ENCODE measurements at places on chromosomes 11 and 22. TPM values are rescaled to one million over a fixed set of nuclear protein-coding genes. Genes with fewer than 3 reads are reported as not detected.

CARD16 gene
- 6.0 TPM for total RNA-seq

DNA sequence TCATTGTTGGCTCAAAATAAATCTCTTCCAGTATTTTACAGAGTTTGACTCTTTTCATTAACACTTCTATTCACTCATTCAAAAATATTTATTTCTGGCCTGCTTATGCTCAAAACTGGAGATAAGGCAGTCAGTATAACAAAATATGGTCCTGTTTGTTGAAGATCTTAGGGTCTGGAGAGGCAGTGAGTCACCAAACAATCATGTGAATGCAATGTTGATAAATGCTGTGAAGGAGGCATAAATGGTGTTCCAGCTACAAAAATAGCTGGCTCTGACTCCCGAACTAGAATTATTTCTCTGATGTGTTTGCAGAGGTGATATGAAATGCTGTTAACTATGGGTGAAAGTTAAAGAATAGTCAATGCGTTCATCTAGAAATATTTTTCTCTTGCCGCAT, 390.6 kb downstream of the AASDHPPT start:
- no peak overlapping the region for H3K4me3 ChIP-seq
- peaks cover 47% of the 10 kb centered on the region for H3K4me1 ChIP-seq
- H3K27ac ChIP-seq = peak overlapping the region; percentile 23
- H3K36me3 ChIP-seq = no peaks in the 10 kb centered on the region

GRCh38 chr11:14645015-14645912, 1.7 kb downstream of the PDE3B start:
- peaks cover 19% of the 10 kb centered on the region for H3K4me1 ChIP-seq
- H3K4me3 ChIP-seq = peak overlapping the region; percentile 88
- H3K27ac ChIP-seq = peak overlapping the region; percentile 95
- no peaks in the 10 kb centered on the region for H3K36me3 ChIP-seq
- H3K27me3 ChIP-seq = no peaks in the 10 kb centered on the region

DNA sequence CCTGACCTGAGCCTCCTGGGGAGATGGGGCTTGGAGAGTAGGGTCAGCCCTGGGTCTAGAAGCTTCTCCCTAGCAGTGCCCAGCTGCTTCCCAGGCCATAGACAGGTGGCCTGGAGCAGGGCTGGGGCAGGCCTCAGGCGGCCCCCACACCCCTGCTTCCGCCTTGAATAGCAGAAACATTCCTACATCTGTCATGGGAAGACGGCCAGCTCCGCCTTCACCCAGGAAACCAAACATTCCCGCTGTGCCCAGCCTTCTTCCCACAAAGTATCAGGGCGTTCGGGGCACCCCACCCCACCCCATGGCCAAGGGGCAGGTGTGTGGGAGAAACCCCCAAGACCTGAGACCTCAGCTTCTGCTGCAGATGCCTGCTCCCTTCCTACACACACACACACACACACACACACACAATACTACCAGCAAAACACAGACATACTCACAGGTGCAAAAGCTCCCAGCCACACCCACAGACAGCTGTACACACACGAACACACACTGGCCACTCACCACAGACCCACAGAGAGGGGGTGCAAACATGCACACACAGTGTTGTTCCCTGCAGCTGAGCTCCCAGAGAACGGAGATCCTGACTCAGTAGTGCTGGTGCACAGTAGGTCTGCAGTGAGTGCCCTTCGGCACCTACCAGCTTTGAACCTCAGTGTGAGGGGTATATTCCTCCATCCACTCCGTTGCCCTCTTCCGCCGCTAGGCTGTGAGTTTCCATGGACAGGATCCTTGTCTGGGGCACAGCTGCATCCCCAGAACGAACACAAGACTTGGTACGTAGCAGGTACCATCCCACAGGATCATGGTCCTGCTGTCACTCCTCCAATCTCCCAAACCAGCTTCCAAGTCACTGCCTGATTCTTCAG, 37.4 kb downstream of the PDGFB start:
- no peak overlapping the region for H3K4me3 ChIP-seq
- H3K4me1 ChIP-seq = peaks cover 27% of the 10 kb centered on the region
- peak; percentile 90 for DNase-seq
- H3K36me3 ChIP-seq = no peaks in the 10 kb centered on the region

OR5M10 gene
- not detected for total RNA-seq

KIF18A gene
- 0.52 TPM for total RNA-seq

DNA sequence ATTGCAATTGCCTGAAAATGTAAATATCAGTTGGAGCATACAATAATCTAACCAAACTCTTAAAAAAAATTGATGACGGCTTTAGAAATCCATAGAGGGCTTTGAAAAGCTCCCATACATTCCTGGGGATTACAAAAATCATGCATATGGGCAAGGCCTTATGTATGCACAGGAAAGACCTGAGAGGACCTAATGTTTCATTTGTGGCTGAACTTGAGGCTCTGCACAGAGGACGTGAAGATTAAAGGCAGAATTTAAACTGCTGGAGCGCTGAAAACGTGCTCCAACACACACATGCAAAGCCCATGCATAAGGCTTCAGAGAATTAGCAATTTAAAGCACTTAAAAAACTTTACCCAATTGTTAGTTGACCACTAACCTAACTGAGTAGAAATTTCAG, 3.5 kb downstream of the OR5B12 start:
- no peaks in the 10 kb centered on the region for H3K36me3 ChIP-seq
- no peaks in the 10 kb centered on the region for H3K27me3 ChIP-seq
- no peak for DNase-seq

GRCh38 chr22:33512908-33513307, 407.4 kb downstream of the LARGE1 start:
- no peaks in the 10 kb centered on the region for H3K36me3 ChIP-seq
- no peak overlapping the region for H3K4me3 ChIP-seq
- DNase-seq = no peak
- H3K4me1 ChIP-seq = no peaks in the 10 kb centered on the region

DNA sequence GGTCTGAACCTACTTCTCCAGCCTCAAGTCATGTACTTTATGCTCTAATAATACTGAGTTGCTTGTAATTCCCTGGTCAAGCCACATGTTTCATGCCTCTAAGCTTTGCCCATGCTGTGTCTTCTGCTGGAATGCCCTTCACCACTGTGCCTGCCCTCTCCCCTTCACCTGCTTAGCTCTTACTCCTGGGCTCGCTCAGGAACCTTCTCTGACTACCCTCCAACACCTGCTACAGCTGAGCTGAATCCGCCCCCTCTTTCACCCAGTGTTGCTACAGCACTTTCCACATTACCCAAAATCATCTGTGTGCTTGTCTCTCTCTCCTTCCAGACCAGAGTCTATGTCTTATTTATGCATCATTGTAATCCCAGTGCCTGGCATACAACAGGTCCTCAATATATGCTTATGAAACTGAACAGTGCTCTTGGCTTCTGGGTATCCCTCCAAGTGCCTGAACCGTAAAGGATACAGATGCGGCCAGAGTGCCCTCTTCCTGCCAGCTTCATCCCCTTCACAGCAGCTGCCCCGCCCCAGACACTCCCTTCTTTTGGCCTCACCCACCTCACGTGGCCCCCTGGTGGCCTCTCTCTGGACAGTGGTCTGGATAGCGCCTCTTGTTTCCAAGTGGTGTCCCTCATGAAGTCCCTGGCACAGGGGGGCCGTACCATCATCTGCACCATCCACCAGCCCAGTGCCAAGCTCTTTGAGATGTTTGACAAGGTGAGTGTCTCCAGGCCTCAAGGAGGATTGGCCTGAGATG, 7.1 kb downstream of the ABCG4 start:
- no peak overlapping the region for H3K27ac ChIP-seq
- no peaks in the 10 kb centered on the region for H3K4me1 ChIP-seq
- H3K36me3 ChIP-seq = no peaks in the 10 kb centered on the region

- no peak overlapping the region for H3K27ac ChIP-seq
- no peaks in the 10 kb centered on the region for H3K27me3 ChIP-seq
- no peak overlapping the region for H3K4me3 ChIP-seq
- H3K4me1 ChIP-seq = peaks cover 5% of the 10 kb centered on the region
Observed at GRCh38 chr11:133082841-133083488, 449.3 kb downstream of the OPCML start.

DNA sequence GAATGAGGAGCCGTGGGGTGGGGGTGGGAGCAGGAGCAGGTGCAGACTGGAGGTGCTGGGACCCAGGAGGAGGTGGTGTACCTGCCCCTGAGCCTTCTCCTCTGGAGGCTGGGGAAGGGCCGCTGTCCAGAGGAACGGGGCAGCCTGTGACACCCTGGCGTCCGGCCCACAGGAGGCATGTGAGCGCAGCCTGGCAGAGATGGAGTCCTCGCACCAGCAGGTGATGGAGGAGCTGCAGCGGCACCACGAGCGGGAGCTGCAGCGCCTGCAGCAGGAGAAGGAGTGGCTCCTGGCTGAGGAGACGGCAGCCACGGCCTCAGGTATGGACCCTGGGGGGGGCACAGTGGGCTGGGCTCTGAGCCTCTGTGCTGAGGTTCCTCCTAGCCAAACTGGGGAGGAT, 42.2 kb upstream of the GCAT start:
- H3K27ac ChIP-seq = no peak overlapping the region
- no peaks in the 10 kb centered on the region for H3K27me3 ChIP-seq
- DNase-seq = no peak
- peaks cover 5% of the 10 kb centered on the region for H3K36me3 ChIP-seq

CHORDC1 gene
- 27.8 TPM for total RNA-seq

LINC01488 gene
- total RNA-seq = not detected

GRCh38 chr11:81207421-81208054, 1526.1 kb downstream of the FAM181B start:
- no peak for DNase-seq
- H3K4me3 ChIP-seq = no peak overlapping the region
- no peaks in the 10 kb centered on the region for H3K27me3 ChIP-seq
- H3K4me1 ChIP-seq = no peaks in the 10 kb centered on the region

GRCh38 chr11:73226297-73227006, 8.4 kb downstream of the P2RY2 start:
- no peaks in the 10 kb centered on the region for H3K27me3 ChIP-seq
- no peak overlapping the region for H3K4me3 ChIP-seq
- DNase-seq = no peak
- H3K36me3 ChIP-seq = no peaks in the 10 kb centered on the region

SLC16A8 gene
- not detected for total RNA-seq

DNA sequence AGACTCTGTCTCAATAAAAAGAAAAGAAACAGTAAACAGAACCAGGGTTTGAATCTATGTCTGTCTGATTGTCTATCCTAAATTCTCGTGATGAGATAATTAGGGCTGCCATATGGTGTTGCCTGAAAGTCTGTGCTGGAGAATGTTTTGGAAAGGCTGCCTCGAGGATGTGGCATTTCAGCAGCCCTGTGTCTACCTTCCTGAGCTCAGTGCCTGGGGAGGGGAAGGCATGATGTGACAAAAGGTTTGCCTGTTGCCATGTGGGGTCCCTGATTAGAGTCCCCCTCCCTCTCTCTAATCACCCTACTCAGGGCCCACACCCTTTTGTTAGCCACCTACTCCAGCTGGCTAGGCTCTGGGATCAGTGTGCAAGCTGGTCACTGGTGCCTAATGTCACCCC, 15.2 kb downstream of the CD82 start:
- no peaks in the 10 kb centered on the region for H3K36me3 ChIP-seq
- H3K4me3 ChIP-seq = no peak overlapping the region
- no peaks in the 10 kb centered on the region for H3K27me3 ChIP-seq
- peaks cover 22% of the 10 kb centered on the region for H3K4me1 ChIP-seq

SVIP gene
- total RNA-seq = 11.5 TPM

- H3K4me1 ChIP-seq = peaks cover 7% of the 10 kb centered on the region
- no peak for DNase-seq
- no peaks in the 10 kb centered on the region for H3K36me3 ChIP-seq
- no peaks in the 10 kb centered on the region for H3K27me3 ChIP-seq
- no peak overlapping the region for H3K27ac ChIP-seq
- no peak overlapping the region for H3K4me3 ChIP-seq
Observed at GRCh38 chr11:123461164-123461563, 31.1 kb downstream of the GRAMD1B start.

DNA sequence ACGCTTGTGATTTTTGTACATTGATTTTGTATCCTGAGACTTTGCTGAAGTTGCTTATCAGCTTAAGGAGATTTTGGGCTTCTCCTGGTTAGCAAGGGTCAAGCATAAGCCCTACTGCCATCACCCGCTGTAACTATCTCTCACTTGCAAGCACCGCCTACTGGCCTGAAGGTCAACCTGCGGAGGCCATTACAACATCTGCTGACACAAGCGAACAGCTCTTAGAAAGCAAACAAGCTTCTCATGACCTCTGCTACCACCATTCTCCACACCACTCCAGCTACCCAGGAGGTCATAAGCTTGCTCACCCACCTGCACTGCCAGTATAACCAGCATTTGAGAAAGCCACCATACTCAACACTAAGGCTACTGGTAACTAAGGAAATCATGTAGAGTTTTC, 288.4 kb upstream of the KIRREL3 start:
- no peak overlapping the region for H3K27ac ChIP-seq
- H3K4me1 ChIP-seq = no peaks in the 10 kb centered on the region
- H3K4me3 ChIP-seq = no peak overlapping the region
- no peak for DNase-seq

BRSK2 gene
- total RNA-seq = 67.5 TPM

GGTLC2 gene
- not detected for total RNA-seq

- H3K4me3 ChIP-seq = no peak overlapping the region
- no peaks in the 10 kb centered on the region for H3K27me3 ChIP-seq
- peak overlapping the region; percentile 12 for H3K27ac ChIP-seq
- H3K36me3 ChIP-seq = no peaks in the 10 kb centered on the region
- DNase-seq = no peak
Observed at GRCh38 chr11:12725863-12726682, 51.9 kb downstream of the TEAD1 start.

CD3D gene
- total RNA-seq = 1.6 TPM

DNA sequence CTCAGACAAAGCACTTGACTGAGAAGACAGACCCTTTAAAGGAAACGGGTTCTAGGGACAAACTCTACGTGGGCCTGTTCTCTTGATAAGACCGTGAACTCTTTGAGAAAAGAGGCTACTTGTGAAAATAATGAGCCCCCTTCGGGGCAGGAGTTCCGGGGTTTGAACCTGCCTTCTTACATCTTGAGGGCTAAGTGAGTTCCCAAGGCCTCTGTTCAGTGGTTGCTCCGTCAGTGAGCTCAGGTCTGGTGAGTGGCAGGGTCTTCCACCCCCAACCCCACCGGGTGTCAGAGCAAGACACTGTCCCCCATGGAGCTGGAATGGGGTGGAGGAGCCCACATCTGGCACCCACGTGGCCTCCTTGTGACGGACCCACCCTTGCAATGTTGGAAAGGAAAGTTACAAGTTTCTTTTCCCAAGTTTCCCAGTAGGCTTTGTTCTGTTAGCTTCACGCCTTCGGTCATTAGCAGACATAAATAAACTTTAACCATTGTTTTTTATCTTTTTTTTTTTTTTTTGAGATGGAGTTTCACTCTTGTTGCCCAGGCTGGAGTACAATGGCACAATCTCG, 6.3 kb upstream of the SAMM50 start:
- no peak overlapping the region for H3K27ac ChIP-seq
- no peaks in the 10 kb centered on the region for H3K27me3 ChIP-seq
- no peak for DNase-seq

SMTN gene
- 35.5 TPM for total RNA-seq

TREH gene
- total RNA-seq = 2.0 TPM

- H3K36me3 ChIP-seq = no peaks in the 10 kb centered on the region
- no peak for DNase-seq
- no peaks in the 10 kb centered on the region for H3K27me3 ChIP-seq
- H3K27ac ChIP-seq = no peak overlapping the region
- H3K4me3 ChIP-seq = no peak overlapping the region
Observed at GRCh38 chr11:77152846-77153245, 24.8 kb downstream of the MYO7A start.

- H3K36me3 ChIP-seq = no peaks in the 10 kb centered on the region
- no peak for DNase-seq
- H3K4me3 ChIP-seq = no peak overlapping the region
Observed at GRCh38 chr11:8221917-8222495, 41.7 kb downstream of the LMO1 start.

Measured in body of pancreas (tissue), 4 donors.